ENCODE measurements at places on chromosomes 3 and 15.

DNA sequence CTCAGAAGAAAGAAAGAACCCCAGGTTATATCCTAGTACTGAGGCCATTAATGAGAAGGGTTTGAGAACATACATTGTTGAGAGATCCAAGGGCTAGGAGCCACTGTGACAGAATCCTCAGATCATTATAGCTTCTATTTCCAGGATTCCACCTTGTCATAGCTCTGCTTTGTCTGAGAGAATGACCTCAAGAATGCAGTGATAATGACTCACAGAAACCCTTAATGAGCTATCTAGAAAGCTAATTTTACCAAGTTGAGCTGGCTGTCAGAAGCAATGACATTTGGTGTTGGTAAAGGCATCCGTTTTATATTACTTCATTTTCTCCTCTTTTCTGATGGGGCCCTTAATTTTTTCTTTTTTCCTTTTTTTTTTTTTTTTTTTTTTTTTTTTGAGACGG is 10.9 kb downstream of the TRIP4 start:
- DNase-seq, result no peak

GRCh38 chr3:122415104-122415744 is 638 bp downstream of the WDR5B start:
- peak; percentile 41 for DNase-seq

DNA sequence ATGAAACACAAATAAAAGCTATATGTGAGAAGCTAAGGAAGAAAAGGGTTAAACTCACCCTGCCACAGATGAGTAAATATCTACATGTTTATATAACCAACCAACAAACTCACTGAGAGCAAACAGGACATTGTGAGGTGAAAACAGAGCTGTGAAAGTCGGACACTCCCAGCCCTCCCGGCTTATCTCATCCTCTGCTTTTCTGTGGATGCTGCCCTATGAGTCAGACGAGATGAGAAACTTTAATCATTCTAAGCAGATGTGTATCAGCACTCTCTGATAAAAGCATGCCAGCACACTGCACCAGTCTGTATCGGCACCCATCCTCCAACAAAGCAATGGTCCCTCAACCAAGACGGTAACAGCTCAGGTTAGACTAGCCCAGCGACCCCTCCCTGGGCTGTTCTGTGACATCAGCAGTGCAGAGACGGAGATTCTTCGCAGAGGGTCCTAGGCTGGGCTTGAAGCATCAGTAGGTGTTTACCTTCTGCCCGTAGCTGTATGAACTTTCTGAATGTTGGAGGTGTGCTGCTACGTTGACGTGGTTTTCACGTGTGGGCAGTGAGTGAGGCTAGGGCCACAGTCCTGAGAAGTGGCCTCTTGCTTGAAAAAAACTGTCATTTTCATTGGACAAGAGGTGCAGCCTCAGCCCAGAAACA is 119.8 kb upstream of the ALDH1A3 start:
- peak; percentile 4 for DNase-seq

DNA sequence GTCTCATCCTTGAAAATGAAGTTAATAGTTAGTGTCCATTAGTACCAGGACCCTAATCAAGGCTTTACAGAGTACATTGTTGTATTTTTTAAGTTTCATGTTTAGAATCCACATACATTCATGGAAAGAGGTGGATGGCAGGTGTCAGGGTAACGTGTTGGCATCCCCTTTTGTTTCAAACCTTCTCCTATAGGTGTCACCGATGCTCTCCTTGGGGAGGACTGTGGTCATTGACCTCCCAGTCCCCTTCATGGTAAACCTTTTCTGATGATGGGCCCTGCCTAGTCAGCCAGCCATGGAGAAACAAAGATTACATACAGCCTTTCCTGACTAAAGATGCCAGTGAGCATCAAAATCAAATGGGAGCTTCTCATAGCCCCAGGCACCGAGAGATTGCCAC is 574.8 kb downstream of the AGBL1 start:
- no peak for DNase-seq

All from WTC11 (cell line).